Stomach (tissue), 19 donors: ENCODE measurements at places on chromosomes 16 and 17.
A peak's percentile ranks its signal among the peaks of the same experiment; 100 is the strongest.

DNA sequence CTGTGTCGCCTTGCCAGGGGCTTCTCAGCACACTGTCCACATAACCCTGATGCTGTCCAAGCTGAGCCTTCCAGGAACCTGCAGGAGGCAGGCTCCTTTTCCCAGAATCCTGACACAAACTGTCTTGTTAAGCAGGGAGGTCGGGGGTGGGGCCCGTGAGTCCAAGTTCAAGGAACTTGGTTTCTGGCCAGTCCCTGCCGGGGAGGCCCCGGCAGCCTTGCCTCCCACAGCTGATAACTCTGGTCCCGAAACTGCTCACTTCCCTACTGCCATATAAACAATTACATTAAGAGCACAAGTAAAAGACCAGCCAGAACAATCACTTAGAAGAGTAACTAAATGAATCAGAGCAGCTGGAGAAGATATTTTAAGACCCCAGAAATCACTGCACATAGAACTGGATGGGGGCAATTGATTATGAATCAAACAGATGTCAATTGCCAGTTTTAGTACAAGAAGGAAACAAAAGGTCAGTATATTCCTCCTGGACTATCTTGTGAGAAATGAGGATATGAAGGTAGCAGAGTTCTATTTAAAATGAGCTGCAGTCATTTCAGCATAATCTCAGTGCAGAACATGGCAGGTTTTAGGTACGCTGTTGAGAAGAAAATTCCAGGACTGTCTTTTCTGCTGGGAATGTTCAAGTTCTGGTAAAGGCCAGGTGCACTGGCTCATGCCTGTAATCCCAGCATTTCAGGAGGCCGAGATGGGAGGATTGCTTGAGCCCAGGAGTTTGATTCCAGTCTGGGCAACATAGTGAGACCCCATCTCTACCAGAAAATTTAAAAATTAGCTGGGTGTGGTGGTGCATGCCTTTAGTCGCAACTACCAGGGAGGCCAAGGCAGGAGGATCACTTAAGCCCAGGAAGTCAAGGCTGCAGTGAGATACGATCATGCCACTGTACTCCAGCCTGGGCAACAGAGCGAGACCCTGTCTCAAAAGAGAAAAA is 169.8 kb downstream of the PITPNC1 start:
- DNase-seq: peak; percentile 87

DNA sequence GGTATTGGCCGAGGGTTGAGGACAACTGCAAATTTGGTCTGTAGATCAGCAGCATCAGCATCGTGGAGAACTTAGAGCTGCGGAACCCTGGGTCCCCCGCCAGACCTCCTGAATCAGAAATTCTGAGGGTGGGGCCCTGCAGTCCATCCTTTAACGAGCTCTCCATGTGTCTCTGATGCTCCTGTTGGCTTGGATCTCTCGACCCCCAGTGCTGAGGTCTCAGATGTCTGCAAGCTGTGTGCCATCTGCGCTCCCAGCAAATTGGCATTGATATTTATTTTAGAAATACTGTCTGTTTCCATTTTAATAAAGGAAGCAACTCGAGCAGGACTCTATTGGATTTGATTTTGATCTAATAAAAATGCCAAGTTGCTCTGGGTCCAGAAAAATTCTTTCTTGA is 250.0 kb downstream of the KATNIP start:
- no peak for DNase-seq

- DNase-seq: no peak
Measured at GRCh38 chr16:88974080-88974915, 2.7 kb downstream of the CBFA2T3 start.

GRCh38 chr17:29577001-29577370 is 8.5 kb downstream of the TP53I13 start:
- DNase-seq: no peak

DNA sequence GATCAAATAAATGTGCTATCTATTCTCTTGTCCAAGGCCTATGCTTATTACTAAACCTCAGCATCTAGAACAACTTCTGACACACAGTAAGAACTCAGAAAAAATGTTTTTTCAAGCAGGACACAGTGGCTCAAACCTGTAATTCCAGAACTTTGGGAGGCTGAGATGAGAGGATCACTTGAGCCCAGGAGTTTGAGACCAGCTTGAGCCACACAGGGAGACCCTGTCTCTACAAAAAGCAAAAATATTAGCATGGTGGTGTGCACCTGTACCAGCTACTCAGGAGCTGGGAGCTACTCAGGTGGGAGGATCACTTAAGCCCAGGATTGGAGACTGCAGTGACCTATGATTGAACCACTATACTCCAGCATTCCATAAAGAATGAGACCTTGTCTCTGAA is 32.5 kb downstream of the USP32 start:
- DNase-seq: no peak

- no peak for DNase-seq
Measured at GRCh38 chr16:12091569-12092543, 115.3 kb downstream of the SNX29 start.

GRCh38 chr17:17275971-17276370 is 5.1 kb downstream of the COPS3 start:
- no peak for DNase-seq

GRCh38 chr16:47358816-47359215 is 102.0 kb downstream of the ITFG1 start:
- no peak for DNase-seq

GRCh38 chr16:9821331-9821730 is 360.9 kb downstream of the GRIN2A start:
- no peak for DNase-seq

GRCh38 chr17:62737513-62737912 is 70.6 kb downstream of the MARCHF10 start:
- peak; percentile 54 for DNase-seq

DNA sequence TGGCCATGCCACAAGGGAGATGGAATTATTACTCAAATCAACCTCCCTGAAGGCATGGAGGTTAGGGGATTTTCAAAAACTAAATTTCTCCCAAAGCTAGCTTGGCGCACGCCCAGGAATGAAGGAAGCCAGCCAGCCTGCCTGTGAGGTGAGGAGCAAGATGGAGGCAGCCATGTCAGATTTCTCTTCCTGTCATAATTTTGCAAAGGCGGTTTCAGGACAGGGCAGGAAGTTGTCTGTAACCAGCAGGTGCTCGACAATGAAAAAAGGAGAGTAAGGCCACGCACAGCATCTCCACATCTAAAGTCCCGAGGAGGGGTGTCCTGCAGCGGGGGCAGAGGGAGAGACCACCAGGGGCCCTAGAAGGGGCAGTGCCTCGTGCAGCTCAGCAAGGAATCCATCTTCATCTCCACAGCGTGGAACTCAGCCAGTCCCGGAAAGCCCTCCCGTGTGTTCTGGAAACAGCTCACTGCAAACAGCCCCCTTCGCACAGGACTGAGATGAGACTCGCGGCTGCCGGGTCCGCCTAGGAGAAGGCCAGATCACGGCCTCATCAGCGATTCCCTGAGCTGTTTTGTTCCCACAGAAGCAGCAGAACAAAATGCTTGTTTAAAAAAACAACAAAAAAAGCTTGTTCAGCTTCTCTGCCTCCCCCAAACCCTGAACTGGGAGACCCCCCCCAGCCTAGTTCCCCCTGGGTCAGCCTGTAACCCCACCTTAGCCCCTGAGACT is 47.8 kb downstream of the SLC7A5 start:
- peak; percentile 49 for DNase-seq

GRCh38 chr16:67672739-67673662 is 6.4 kb downstream of the C16orf86 start:
- DNase-seq: peak; percentile 75

- no peak for DNase-seq
Measured at GRCh38 chr17:6591599-6592158, 35.3 kb upstream of the PITPNM3 start.

- no peak for DNase-seq
Measured at GRCh38 chr17:70034158-70034557, 40.9 kb upstream of the KCNJ16 start.

- no peak for DNase-seq
Measured at GRCh38 chr17:4177806-4178205, 34.8 kb downstream of the CYB5D2 start.

DNA sequence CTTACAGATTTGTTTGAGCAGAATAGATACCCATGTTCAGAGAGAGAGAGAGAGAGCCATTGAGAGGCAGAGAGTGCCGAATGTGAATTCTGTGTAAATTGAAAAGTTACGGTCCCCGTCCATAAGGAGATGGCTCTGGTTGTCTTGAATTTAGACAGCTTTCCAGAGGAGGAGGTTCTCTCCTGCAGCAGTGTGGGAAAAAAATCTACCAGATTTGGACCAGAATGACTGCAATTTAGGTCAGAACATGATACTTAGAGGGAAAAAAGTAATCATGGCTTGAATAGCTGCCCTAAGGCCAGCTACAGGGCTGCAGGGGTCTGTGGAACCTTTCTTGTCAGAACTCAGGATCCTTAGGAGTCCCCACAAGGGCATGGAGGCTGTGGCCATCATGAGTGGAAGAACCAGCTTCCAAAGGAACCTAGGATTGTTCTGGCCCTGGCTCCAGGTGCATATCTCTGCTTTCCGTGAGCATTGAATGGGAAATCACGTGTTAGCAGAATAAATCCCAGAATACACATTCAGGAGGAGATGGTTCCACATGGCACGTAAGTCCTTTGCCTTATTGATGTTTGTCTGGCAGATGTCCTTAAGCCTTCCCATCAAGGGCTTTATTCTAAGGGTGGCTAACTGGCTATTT is 13.0 kb downstream of the PITPNC1 start:
- no peak for DNase-seq

- no peak for DNase-seq
Measured at GRCh38 chr17:55762086-55762858, 11.4 kb downstream of the PCTP start.

DNA sequence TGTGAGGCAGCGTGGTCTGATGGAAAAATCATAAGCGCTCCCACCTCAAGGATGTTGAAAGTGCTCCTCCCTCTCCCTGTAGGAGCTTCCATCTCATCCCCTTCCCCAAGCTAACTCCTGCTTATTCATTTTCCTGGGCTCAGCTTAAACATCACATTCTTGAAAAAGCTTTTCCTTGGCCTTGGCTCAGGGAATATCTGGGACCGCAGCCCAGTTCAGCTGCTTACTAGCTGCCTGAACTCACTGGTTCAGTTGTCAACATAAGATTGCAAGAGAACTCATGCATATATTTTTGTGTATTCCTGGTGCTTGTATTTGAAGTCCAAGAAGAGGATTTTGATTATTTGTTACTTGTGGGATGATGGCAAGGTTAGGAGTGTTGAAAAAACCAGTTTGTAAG is 91.5 kb downstream of the UTP18 start:
- peak; percentile 89 for DNase-seq

GRCh38 chr16:50548909-50549560 is 839 bp downstream of the NKD1 start:
- DNase-seq: no peak

GRCh38 chr16:2728034-2728433 is 8.0 kb upstream of the PRSS27 start:
- DNase-seq: no peak

GRCh38 chr17:17800504-17801021 is 36.2 kb downstream of the SREBF1 start:
- DNase-seq: no peak

DNA sequence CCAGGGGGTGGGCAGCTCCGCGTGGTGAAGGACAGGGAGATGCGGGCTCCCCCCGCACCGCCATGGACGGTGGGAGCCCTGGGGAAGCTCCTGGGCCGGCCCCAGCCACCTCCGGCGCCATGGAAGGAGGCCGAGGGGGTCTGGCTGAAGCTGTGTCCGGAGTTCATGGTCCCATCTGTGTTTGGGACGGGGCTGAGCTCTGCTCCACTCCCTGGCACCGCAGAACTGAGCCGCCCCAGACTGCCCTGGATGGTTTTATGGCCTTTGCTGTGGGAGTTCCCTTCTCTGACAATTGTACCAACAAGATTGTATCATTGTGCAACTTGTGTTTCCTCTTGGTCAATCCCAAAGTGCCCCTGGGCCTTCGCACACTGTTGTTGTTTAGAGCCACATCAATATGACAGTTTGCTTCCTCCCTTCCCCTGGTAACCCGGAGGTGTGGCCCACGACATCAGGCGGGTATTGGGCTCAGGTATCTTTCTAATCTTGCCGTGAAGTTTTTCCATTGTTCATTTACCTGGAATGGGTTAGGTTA is 942 bp downstream of the KRT23 start:
- DNase-seq: peak; percentile 25

- DNase-seq: peak; percentile 59
Measured at GRCh38 chr16:67199808-67200198, 872 bp downstream of the ELMO3 start.

DNA sequence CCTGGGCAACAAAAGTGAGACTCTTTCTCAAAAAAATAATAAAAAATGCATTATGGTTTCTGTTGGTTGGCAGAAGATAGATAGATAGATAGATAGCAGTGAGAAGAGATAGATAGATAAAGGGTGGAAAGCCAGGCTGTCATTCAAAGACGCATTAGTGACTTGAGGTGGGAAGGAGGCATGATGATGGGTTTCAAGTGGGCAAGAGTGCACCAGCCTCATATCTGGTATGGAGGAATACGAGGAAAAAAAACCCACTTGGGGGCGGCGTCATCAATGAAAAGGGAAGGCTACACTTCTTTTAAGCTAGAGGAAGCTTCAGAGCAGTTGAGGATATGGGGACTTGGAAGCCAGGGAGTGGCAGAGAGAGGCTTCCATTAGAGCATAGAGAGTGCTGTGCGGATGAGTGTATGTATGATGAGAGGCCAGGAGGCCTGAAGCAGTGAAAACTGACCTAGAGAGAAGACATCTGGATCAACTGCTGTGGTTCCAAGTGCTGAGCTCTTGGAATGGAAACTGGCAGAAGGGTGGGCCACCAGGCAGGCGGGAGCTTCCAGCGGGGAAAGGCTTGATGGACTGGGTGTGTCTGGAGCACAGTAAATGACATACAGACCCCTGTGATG is 31.8 kb downstream of the CEP95 start:
- DNase-seq: peak; percentile 15

GRCh38 chr17:66021757-66022156 is 170.2 kb downstream of the CEP112 start:
- no peak for DNase-seq

DNA sequence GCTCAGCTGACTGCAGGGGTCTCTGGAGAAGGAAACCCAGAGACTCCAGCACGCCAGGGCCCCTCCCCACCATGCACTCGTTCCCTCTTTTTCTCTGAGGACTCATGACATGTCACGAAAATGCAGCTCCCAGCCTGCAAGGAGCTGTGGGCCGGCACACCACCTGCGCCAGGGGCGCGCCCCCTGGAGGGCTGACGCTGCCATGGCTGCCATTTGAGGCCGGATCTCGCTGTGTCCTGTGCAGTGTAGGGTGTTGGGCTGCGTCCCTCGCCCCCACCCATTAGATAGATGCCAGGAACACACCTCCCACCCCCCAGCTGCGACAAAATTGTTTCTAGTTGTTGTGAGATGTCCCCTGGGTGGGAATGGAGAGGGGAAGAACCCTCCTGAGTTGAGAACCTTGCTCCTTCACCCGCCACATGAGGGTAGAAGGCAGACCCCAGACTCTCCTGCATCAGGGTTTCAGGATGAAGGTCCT is 8.2 kb downstream of the SYNGR2 start:
- peak; percentile 90 for DNase-seq

GRCh38 chr17:3157218-3157617 is 29.9 kb upstream of the OR1G1 start:
- no peak for DNase-seq
